ENCODE measurements at places on chromosomes 4 and X. TPM values are rescaled to one million over a fixed set of nuclear protein-coding genes. Genes with fewer than 3 reads are reported as not detected.

GAK gene
- 36.0 TPM for total RNA-seq

TMEM164 gene
- total RNA-seq, result 78.0 TPM

SPANXA2 gene
- 0.40 TPM for total RNA-seq

NEXMIF gene
- not detected for total RNA-seq

SERPINA7 gene
- not detected for total RNA-seq

USP17L18 gene
- total RNA-seq, result not detected

FHIP1A gene
- total RNA-seq, result 0.16 TPM

FAM193A gene
- 8.5 TPM for total RNA-seq

DKK2 gene
- total RNA-seq, result not detected

AKAP4 gene
- not detected for total RNA-seq
